ENCODE measurements at places on chromosomes 12 and 14.

DNA sequence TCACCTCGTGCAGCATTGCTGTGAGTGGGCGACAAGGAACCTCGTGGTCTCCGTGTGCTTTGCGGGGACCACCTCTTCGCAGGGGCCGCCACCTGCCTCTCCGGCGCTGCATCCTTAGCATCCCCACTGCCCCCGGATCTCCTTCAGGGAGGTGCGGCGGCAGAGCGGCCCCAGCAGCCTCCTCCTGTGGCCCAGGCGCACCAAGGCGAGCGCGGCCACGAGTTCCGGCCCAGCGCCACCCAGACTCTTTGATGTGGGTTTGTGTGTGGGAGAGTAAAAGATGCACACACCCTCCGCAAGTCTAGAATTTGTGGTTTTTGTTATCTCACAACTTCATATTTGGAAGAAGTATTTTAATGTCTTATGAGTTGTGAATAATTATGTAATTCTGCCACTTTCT, 118.8 kb upstream of the DIO3 start:
- DNase-seq, result peak; percentile 62

- no peak for DNase-seq
These were observed 3.4 kb downstream of the PNMA1 start for GRCh38 chr14:73710737-73711136.

DNA sequence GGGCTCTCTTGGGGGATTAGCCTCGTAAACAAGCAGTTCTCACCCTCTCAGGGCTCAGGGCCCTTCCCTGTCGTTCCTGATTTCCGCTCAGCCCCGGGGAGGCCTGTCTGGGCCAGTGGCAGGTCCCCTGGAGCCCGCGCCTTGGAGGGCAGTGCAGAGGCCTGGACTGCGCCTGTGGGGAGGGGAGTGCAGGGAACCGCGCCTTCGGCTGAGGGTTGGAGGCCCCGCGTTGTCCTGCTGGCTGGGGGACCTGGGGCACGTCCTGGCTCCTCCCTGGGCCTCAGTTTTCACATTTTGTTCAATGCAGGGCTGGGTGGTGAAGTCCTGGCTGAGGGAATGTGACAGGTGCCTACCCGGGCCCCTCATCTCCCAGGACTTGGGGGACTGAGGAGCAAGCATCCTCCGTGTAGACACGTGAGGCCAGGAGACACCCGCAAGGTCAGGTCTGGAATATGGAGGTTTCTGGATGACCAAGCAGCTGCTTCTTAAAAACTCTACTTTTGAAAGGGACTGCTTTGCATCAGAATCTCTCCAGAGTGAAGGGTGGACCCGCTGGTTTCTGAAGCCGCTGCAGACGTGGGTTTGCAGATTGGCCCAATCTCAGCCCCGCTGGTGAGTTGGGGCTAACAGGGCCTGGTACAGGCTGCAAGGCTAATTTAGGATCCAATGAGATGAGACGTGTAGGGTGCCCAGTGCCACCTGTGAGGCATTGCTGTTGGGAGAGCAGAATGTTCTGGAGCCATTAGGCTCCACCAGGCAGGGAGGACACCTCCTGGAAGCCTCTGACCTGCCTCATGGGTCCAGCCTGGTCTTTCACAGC, 80.2 kb downstream of the KIF26A start:
- DNase-seq, result no peak

- DNase-seq, result no peak
These were observed 552.3 kb downstream of the SLC16A7 start for GRCh38 chr12:60148109-60148508.

- no peak for DNase-seq
These were observed 9.2 kb downstream of the SOS2 start for GRCh38 chr14:50222055-50222613.
